ENCODE measurements at places on chromosomes 3 and 15.

- DNase-seq, result no peak
Observed at GRCh38 chr15:74425630-74426029, 8.1 kb downstream of the SEMA7A start.

GRCh38 chr15:59741274-59741906 is 52.3 kb upstream of the BNIP2 start:
- peak; percentile 72 for DNase-seq

DNA sequence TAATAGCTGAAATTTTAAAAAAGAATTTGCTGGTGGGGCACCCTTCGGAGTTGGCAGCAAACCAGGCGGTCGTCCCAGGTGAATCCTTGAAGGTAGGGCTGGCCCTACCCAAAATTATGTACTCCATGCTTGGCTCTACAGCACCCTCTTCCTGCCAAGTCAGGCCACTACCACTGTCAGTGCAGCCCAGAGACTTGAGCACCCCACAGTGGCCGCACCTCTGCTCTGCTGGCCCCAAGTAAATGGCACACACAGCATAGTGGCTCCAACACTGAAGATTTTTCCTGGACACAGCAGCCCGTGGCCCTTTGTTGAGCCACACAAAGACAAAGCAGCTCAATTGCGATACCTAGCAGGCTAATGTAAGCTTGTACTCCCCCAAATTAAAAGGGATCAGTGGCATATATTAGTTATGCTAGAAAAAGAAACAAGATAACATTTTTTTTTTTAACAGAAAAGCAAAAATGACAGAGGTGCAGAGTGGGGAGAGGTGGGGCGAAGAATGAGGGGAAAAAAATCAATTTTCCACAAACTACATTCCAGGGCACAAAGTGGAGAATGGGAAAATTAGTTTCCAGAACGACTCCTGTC is 250.5 kb downstream of the UACA start:
- DNase-seq, result peak; percentile 59

DNA sequence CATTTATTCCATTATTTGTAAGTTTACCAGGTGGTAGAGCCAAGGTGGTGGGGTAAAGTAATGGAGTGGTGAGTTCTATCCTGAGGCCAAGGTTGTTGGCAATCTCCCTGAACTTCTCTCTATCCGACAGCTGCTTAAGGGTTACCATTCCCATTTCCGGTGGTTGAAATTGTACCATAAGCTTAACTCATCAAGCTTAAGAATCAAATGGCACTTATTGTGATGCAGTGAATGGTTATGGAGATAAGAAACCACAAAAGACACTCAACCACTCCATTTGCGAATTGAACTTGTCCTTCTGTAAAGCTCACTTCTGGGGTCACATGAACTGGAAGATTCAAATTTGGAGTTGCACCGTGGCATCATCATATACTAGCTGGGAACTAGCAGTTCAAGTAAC is 287.4 kb upstream of the SLCO3A1 start:
- no peak for DNase-seq

GRCh38 chr15:26864664-26865191 is 2.1 kb upstream of the GABRA5 start:
- no peak for DNase-seq
